ENCODE measurements at places on chromosomes 11 and 22.

- no peak for DNase-seq
Measured at GRCh38 chr22:11613898-11614755, 3913.9 kb upstream of the OR11H1 start.

- DNase-seq = no peak
Measured at GRCh38 chr11:119324189-119324588, 7.3 kb upstream of the MCAM start.

- DNase-seq = no peak
Measured at GRCh38 chr11:120842195-120842594, 181.7 kb upstream of the TBCEL start.

DNA sequence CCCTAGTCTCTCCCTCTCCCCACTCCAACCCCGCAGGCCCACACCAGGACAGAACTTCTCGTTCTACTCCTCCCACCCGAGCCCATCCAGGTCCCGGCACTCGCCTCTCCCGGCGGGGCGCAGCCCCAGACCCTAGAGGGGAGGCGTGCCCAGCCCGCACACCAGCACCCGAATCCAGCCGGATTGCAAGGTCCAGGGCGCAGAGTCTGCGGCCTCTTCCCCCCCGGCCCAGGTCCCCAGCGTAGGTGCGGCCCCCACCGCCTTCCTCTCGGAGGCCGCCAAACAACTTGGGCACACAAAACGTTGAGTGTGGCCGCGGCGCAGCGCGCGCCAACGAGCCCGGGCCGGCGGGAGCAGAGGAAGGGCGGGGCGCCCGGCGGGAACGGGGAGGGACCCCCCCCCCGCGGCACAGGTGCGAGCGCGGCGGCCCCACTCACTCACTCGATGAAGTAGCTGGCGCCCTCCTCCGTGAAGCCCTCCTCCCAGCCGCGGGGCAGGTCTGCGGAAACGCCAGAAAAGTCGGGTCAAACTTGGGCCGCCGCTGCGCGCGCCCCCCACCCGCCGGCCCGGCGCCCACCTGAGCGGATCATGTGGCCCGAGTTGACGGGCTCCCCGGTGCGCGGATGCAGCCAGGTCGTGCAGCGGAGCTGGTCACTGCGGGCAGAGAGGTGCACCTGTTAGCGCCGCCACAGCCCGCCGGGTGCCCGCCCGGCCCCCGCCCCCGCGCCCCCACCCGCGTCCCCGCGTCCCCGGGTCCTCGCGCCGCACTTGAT is 480 bp downstream of the PLEKHA7 start:
- no peak for DNase-seq

DNA sequence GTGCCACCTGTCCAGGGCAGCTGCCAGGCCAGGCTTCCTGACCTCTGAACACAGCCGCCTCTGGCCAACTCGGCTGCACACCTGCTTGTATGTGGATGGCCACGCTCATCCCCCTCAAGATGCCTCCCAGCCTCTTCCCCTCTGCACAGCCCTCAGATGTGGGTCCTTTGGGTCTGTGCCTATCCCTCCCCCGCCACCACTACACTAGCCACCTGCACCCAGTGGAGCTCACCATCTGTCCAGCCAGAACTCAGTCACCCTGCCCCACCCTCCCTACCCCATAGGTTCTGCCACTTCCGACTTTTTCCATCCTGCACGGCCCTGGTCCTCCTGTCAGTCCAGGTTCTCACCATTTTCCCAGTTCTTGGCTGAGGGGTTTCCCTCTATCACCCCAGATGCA is 44.6 kb downstream of the PHF21B start:
- DNase-seq = no peak

GRCh38 chr22:50630376-50630775 is 2.4 kb upstream of the ARSA start:
- DNase-seq = no peak

DNA sequence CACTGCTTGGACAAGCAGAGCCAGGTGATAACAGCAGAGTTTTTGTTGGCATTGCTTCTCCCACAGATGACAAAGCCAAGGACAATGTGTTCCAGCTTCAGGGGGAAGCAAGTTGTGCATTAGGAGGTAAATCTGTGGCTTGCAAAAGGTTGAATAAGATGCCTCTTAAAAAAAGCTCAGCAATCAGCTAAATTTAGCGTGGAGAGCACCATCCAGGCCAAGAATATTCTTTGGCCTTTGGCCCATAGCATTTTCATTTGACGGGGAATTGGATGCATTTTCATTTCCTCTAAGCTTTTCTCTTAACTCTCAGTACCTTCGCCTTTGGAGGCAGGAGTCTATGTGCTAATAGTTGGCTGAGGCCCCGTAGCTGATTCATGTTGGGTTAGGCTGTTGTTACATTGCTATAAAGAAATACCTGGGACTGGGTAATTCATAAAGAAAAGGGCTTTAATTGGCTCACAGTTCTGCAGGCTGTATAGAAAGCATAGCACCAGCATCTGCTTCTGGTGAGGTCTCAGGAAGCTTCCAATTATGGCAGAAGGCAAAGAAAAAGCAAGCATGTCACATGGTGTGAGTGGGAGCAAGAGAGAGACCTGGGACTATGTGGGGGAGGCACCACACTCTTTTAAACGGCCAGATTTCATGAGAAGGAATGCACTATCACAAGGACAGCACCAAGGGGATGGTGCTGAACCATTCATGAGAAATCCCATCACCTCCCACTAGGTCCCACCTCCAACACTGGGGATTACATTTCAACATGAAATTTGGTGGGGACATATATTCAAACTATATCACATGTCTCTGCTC is 350.1 kb upstream of the C11orf87 start:
- no peak for DNase-seq

Data from stimulated activated CD4-positive, alpha-beta T cell treated with anti-CD3 and anti-CD28 coated beads, Interleukin-12 subunit alpha, Interleukin-12 subunit beta, amount 100 ng/mL, for 48 hours (primary cell).